SK-N-SH (cell line): ENCODE measurements at places on chromosomes 1 and 21.

DNA sequence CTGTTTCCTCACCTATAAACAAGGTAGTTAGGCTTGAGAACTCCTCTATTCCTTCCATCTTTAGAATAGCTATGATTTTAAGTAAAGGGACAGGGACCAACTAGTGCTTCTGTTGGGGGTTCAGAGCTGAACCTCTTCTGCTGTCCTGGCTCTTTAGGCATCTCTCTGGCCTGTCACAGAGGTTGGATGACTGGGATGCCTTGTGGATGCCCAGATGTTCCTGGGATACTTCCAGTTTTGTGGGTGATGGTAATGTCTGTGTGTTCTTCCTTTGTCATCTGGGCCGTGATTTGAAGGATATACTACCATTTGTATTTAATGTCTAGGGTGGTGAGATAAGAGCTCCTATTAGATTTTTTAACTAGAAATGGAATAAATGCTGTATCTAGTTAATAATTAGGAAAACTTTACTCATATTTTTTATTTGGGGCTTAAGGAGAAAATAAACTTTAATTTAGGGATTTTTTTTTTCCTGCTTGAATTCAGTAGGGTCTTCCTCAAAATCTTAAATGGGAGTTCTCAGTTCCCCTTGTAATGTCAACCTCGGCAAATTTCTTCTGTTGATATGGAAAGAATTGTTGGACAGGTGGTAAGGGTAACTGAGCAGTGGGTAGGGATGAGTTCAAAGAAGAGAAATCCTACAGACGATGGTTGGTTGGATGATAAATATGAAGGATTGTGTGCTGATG, 47.2 kb downstream of the LAMC1 start:
- DNase-seq, result no peak

- no peak for DNase-seq
Measured at GRCh38 chr1:118842452-118843201, 145.5 kb downstream of the TBX15 start.

GRCh38 chr1:5962265-5963105, 29.7 kb downstream of the NPHP4 start:
- no peak for DNase-seq

GRCh38 chr21:44687671-44688070, 5.7 kb upstream of the KRTAP12-1 start:
- DNase-seq, result no peak

GRCh38 chr1:11051781-11052511, 4.9 kb upstream of the MASP2 start:
- no peak for DNase-seq

DNA sequence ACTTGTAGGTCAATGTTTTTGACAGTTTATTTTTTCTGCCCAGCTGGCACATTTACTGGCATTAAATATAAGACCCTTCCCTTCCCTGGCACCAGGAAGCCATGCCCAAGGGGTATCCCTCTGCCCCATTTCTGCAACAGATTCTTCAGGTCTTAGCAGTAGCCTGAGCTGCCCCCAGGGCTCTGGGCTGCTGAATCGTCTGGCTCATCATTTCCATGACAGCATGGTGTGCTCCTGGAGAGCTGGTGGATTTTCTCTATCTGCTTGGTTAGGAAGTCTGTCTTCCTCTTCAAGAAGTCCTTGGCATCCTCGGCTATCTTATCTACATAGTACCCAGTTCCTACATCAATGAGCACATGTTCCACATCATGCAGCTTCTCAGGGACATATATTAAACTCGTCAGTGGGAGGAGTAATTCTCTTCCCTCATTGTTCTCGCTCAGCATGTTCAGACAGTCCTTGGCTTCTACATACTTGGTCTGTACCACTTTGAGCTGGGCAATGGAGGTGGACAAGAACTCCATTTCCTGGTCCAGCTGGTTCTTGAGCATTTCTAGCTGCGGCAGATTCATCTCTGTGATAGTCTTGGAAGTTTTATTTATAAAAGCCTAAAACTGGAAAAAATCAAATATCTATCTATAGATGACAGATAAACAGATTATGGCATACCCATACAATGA, 23.5 kb downstream of the MIA3 start:
- no peak for DNase-seq

DNA sequence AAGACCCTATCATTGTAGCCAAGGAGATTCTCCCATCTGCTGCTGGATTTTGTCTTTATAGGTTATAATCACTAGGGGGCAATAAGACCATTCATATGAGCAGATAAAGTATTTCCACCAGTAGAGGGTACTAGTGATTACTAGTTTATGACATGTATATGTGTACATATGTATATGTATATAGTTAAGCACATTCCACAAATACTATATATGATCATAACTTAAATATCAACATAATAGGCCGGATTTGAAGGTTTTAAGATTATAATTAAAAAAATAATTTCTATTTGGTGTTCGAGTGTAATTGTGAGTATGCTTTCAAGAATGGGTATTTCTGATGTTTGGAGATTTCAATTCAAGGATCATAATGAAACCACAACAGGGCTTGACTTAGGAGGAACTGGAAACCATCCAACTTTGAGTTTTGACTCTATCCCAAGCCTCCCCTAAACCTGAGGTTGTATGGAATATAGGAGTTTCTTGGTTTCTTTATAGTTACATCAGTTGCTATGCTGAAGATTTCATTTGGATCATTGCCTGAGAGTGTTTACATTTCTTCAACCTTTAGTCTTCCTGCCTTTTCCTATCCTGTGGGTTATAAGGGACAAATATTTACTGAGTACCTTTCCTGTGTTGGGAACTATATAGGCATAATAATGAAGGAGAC, 16.9 kb downstream of the TCEANC2 start:
- peak; percentile 68 for DNase-seq

DNA sequence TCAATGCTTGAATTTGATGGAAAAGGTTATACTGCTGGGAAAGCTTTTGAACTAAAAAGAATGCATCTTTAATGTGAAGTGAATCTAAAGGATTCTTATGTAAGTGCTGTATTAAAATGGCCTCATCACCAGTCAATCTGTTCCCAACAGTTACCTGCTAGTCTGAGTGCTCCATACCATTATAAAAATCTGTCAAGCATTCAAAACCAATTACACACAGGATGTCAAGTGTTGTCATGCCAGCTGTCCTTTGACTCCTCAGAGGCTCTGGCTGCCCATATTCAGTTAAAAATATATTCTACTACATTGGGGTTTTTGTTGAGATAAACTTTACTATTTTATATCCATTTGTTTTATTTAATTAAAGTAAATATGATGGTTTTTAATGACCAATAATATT, 1587.7 kb downstream of the AMY1C start:
- no peak for DNase-seq
